ENCODE measurements at places on chromosomes 3 and 15. TPM values are rescaled to one million over a fixed set of nuclear protein-coding genes. Genes with fewer than 3 reads are reported as not detected.

GRCh38 chr3:39281533-39281932, 1.7 kb upstream of the CX3CR1 start:
- H3K4me3 ChIP-seq: no peak overlapping the region
- no peaks in the 10 kb centered on the region for H3K4me1 ChIP-seq
- no peak for DNase-seq
- no peak overlapping the region for H3K27ac ChIP-seq
- H3K36me3 ChIP-seq: no peaks in the 10 kb centered on the region

GRCh38 chr15:92101708-92102394, 248.3 kb downstream of the SLCO3A1 start:
- H3K36me3 ChIP-seq: no peaks in the 10 kb centered on the region
- DNase-seq: no peak
- no peak overlapping the region for H3K27ac ChIP-seq
- no peaks in the 10 kb centered on the region for H3K27me3 ChIP-seq
- H3K4me3 ChIP-seq: no peak overlapping the region

- no peak for DNase-seq
- H3K27me3 ChIP-seq: no peaks in the 10 kb centered on the region
- H3K36me3 ChIP-seq: no peaks in the 10 kb centered on the region
- H3K27ac ChIP-seq: no peak overlapping the region
- no peak overlapping the region for H3K4me3 ChIP-seq
- no peaks in the 10 kb centered on the region for H3K4me1 ChIP-seq
Measured at GRCh38 chr3:160695915-160696327, 19.0 kb downstream of the ARL14 start.

DNA sequence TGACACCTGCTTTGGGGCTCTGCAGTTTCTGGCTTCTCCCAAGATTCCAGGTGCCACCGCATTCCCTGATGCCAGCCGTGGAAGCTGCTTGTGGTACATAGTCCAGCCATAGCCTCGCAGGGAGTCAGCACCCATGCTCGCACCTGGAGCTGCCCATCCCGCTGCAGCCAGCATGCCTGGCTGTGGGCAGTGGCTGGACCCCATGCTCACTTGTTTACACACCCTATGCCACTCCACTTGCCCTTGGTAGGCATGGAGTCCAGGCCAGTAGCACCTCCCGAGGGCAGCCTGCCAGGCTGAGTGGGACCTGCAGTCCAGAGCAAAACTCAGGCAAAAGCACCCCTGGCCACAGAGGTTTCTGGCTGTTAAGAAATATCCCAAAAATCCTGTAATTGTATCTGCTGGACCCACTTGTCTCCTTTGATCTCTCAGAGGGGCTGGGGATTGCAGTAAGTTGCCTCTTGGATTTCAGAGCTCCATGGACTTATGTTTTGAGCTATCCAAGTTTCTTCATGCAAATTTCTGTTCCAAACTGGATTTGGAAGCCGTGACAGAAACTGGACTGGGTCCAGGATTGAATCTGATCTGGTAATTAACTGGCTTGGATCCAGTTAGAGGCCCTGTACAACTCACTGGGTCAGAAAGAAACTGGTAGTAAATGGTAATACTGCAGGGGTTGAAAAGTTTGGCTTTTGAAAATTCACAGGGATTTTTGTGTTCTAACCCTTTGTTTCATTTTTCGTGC, 149.3 kb downstream of the FMN1 start:
- no peak for DNase-seq
- no peak overlapping the region for H3K4me3 ChIP-seq
- no peak overlapping the region for H3K27ac ChIP-seq

DNA sequence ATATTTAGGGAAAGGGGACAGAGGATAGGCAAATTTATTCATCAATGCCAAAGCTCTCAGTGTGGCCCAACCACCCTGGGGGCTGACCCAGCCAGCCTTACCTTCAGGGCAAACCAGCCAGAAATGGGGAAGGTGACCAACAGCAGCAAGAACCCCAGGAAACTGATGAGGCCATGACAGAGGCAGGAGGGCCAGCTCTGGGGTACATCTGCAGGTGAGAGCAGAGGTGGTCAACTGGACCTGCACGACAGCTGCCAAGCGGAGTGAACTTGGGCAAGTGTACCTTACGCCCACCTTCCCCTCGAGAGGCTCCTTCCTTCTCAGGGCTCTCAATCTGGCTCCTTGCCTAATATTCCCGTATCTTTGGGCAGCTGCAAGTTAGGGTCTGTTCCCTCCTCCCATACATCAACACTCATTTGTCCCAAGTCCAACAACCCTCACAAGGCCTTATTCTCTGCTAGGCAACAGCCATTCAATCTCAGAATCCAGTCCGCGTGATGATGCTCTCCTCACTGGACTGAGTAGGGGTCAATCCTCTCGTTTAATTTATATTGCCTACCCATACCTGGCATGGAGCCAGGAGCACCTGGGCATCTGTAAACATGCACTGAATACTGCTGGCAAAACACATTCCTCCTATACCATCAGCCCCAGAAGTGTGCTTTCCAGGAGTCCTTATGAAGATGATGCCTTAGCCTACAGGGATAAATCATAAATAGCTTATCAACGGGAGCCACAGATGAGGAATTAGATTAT, 1.7 kb downstream of the STOML1 start:
- H3K4me1 ChIP-seq: peaks cover 76% of the 10 kb centered on the region
- DNase-seq: no peak
- no peaks in the 10 kb centered on the region for H3K36me3 ChIP-seq
- no peak overlapping the region for H3K4me3 ChIP-seq

- H3K4me3 ChIP-seq: peak overlapping the region; percentile 96
- peak overlapping the region; percentile 100 for H3K27ac ChIP-seq
- peaks cover 41% of the 10 kb centered on the region for H3K4me1 ChIP-seq
- no peak for DNase-seq
- H3K36me3 ChIP-seq: no peaks in the 10 kb centered on the region
- no peaks in the 10 kb centered on the region for H3K27me3 ChIP-seq
Measured at GRCh38 chr3:113695431-113695785, 1.0 kb downstream of the USF3 start.

GRCh38 chr3:194824701-194825111, 139.0 kb downstream of the FAM43A start:
- H3K4me1 ChIP-seq: peaks cover 3% of the 10 kb centered on the region
- no peak overlapping the region for H3K4me3 ChIP-seq
- DNase-seq: no peak
- H3K27ac ChIP-seq: no peak overlapping the region

- no peaks in the 10 kb centered on the region for H3K27me3 ChIP-seq
- H3K4me3 ChIP-seq: peak overlapping the region; percentile 69
- H3K27ac ChIP-seq: no peak overlapping the region
- peaks cover 31% of the 10 kb centered on the region for H3K4me1 ChIP-seq
Measured at GRCh38 chr3:51940648-51941462, 849 bp downstream of the RRP9 start.

DNA sequence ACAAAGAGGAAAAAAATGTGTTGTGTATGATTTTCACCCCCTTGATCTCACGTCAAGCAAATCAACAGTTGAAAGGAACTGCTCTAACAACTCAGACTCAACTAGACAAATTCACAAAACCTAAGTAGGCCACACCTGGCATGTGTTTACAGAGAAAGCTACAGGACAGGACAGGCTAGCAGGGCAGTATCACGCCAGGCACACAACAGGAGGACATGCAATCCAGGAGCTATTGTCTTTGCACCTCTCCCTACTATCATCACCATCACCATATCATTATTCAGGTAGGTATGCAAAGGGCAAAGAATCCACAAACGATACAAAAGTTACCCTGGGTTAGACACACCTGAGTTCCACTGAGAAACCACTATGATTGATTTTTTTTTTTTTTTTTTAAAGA, 86.4 kb downstream of the TBL1XR1 start:
- no peak for DNase-seq
- H3K36me3 ChIP-seq: no peaks in the 10 kb centered on the region

- no peak overlapping the region for H3K4me3 ChIP-seq
- H3K27ac ChIP-seq: no peak overlapping the region
Measured at GRCh38 chr3:182405759-182406158, 387.5 kb upstream of the ATP11B start.

GRCh38 chr3:7682822-7683229, 818.8 kb upstream of the LMCD1 start:
- no peaks in the 10 kb centered on the region for H3K4me1 ChIP-seq
- no peak overlapping the region for H3K4me3 ChIP-seq
- no peaks in the 10 kb centered on the region for H3K27me3 ChIP-seq
- DNase-seq: no peak

GRCh38 chr15:50819344-50819743, 53.8 kb upstream of the SPPL2A start:
- no peaks in the 10 kb centered on the region for H3K27me3 ChIP-seq
- H3K36me3 ChIP-seq: no peaks in the 10 kb centered on the region
- DNase-seq: no peak
- no peak overlapping the region for H3K4me3 ChIP-seq
- no peaks in the 10 kb centered on the region for H3K4me1 ChIP-seq

GRCh38 chr3:25056036-25056755, 371.9 kb upstream of the RARB start:
- H3K27me3 ChIP-seq: no peaks in the 10 kb centered on the region
- no peak for DNase-seq
- no peaks in the 10 kb centered on the region for H3K4me1 ChIP-seq
- no peaks in the 10 kb centered on the region for H3K36me3 ChIP-seq
- H3K4me3 ChIP-seq: no peak overlapping the region

DNA sequence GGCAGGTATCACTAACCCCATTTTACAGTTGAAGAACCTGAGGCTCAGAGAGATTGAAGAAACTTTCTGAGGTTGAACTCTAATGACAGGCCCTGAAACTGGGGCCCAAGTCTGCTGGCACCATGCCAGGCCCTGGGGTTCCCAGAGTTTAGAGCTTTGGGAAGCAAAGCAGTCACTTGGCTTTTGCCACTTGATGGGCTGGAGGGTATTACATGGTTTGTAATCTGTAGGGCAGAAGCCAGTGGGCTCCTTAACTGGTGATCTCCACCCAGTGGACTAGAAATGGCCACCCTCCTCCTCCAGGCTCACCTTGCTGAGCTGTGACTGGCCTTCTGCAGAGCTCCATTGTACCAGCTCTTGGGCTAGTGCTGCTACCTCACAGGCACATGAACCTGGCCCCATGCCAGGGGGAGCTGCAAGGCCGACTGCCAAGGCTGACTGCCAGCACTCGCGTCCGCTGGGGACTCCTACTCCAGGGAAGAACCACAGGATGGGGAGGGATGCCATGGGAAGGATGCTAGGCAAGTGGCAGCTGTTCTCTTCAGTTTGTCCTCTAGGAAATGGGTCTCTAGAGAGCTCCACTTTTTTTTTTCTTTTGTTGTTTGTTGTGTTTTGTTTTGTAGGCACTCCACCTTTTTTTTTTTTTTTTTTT, 104.8 kb downstream of the ETFA start:
- DNase-seq: no peak
- no peak overlapping the region for H3K4me3 ChIP-seq
- H3K27me3 ChIP-seq: no peaks in the 10 kb centered on the region
- H3K4me1 ChIP-seq: peaks cover 10% of the 10 kb centered on the region
- no peak overlapping the region for H3K27ac ChIP-seq
- no peaks in the 10 kb centered on the region for H3K36me3 ChIP-seq

- no peaks in the 10 kb centered on the region for H3K27me3 ChIP-seq
- peak overlapping the region; percentile 80 for H3K27ac ChIP-seq
- H3K4me3 ChIP-seq: peak overlapping the region; percentile 88
- no peaks in the 10 kb centered on the region for H3K36me3 ChIP-seq
Measured at GRCh38 chr3:132660811-132661070, 612 bp downstream of the UBA5 start.

DNA sequence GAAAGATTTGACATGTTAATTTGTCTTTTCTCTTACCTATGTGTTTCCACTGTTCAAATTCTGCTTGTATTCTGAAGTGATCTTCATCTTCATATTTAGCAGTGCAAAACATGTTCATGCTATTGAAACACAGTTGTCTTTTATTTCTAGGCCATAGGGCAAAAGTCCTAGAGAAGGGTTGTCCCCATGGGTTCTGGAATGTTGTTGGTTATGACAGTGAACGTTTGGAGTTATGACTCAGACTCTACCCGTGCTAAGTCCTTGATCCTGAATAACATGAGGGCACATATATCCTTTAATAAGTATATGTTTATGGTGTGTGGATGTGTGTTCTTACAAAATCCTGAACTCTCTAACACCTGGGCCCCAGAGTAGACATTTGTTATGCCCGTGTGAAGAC, 23.0 kb upstream of the ARPP21 start:
- H3K4me1 ChIP-seq: no peaks in the 10 kb centered on the region
- no peak overlapping the region for H3K27ac ChIP-seq
- no peak overlapping the region for H3K4me3 ChIP-seq
- H3K36me3 ChIP-seq: no peaks in the 10 kb centered on the region
- no peak for DNase-seq

DNA sequence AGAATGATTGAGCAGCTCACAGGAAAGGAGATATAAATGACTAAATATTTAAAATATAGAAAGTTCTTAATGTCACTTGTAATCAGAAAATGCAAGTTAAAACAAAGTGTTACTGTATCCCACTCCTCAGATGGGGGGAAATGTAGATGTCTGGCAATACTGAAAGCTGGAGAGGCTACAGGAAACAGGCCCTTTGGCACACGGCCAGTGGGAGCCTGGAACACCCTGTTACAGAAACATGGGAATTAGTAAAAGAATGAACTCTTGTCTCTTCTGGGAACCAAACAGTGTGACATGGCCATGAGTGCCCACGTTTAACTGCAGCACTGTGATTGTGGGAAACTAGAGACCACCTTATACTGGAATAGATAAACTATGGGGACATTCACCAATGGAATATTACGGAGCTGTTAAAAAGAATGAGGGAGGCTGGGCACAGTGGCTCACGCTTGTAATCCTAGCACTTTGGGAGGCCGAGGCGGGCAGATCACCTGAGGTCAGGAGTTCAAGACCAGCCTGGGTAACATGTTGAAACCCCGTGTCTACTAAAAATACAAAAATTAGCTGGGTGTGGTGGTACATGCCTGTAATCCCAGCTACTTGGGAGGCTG, 50.2 kb downstream of the CDCP1 start:
- no peaks in the 10 kb centered on the region for H3K27me3 ChIP-seq
- peaks cover 10% of the 10 kb centered on the region for H3K36me3 ChIP-seq
- no peak overlapping the region for H3K4me3 ChIP-seq
- H3K4me1 ChIP-seq: peaks cover 15% of the 10 kb centered on the region
- no peak for DNase-seq

GRCh38 chr3:129528589-129529100, at the start of gene RHO:
RHO (plus strand) TSS chr3:129528639; CDS start chr3:129528734, 95 bp downstream.
- H3K27me3 ChIP-seq: no peaks in the 10 kb centered on the region
- no peak within 1 kb of the TSS for H3K27ac ChIP-seq
- H3K4me3 ChIP-seq: no peak within 1 kb of the TSS
- no peak for DNase-seq
- H3K36me3 ChIP-seq: no peaks in the 10 kb centered on the region
- H3K4me1 ChIP-seq: no peaks in the 10 kb centered on the region

- H3K27ac ChIP-seq: no peak overlapping the region
- peaks cover 18% of the 10 kb centered on the region for H3K4me1 ChIP-seq
- H3K4me3 ChIP-seq: no peak overlapping the region
- H3K36me3 ChIP-seq: no peaks in the 10 kb centered on the region
Measured at GRCh38 chr3:32113566-32113965, 7.1 kb downstream of the GPD1L start.

Gene GCNT3
- 1.5 TPM for total RNA-seq

Gene DAG1
- total RNA-seq: 46.7 TPM

Gene GRAMD2A
- 7.4 TPM for total RNA-seq

Gene XIRP1
- total RNA-seq: not detected

Gene SCAMP5
- total RNA-seq: 6.6 TPM

Gene AGTR1
- 12.0 TPM for total RNA-seq

Gene PPP1R14D
- not detected for total RNA-seq
